ENCODE measurements at places on chromosomes 3 and 15.

DNA sequence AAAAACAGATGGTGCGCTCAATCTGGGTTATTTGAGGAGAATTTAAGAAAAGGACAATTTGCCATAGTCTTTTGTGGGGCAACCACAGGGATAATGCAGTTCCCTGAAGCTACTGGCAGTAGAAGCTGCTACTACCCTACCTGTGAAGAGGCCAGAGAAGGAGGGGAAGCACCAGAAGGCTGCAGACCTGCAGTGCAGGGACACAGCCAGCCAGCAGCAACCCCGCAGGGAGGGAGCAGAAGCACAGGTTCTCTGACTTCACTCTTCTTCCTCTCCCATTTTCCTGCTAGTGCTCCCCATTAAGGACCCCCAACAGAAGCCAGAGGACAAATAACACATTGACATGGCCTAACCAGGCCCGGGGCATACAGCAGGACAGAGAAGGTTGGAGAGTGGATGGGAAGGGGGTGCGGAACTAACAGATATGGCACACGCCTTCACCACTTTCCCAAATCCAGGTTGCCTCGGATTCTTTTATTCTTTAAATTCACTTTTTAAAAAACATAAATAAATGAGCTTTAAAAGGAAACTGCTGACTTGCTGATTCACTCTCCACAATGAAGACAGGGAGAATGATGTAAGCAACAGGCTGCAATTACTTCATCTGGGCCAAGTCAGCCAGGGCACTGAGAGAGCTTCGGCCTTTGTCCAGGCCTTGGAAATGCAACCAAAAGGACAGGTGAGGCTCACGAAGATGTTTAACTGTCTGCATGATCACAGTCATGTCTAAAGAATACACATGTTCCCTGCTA is 30.1 kb downstream of the POPDC2 start:
- no peak for DNase-seq

- no peak for DNase-seq
These were observed 256.8 kb upstream of the RARB start for GRCh38 chr3:25171118-25171807.

DNA sequence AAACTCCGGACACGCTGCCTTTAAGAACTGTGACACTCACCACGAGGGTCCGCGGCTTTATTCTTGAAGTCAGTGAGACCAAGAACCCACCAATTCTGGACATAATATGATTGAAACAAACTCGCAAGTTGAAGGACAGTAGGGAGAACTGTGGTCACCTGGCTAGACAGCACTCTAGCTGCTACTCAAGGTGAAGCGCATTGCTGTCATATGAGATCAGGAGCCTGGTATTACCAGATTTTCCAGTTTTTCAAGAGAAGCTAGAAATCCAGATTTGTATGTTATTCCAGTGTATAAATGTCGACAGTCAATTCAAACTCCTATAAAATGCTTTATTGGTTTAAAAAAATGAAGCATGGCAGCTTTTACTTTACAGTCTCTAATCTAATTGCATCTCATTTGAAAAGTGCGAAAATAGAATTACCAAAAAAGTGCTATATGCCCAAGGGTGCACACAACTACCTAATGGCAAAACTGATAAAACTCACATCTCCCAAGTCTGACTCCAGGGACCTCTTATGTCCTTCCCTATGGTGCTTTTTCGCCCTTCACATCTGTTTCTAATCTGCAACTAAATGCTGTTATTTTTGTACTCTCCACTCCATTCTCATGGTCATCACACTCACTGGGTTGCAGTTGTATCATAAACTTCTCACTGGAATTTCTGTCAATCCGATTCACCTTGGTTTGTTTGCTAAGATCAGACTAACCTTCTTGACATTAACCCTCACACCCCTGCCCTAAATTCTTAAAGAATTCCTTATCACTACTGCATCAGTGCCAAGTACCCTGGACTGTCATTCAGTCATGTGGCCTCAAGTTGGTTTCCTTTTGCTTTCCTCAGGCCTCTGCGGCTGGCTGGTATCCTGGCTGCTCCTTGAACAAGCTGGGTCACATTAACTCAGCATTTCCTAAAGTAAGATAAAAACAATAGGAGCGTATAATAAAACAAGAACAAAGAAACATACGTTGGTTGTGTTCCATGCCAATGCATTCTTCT is 31.5 kb upstream of the ARHGEF26 start:
- DNase-seq = no peak

DNA sequence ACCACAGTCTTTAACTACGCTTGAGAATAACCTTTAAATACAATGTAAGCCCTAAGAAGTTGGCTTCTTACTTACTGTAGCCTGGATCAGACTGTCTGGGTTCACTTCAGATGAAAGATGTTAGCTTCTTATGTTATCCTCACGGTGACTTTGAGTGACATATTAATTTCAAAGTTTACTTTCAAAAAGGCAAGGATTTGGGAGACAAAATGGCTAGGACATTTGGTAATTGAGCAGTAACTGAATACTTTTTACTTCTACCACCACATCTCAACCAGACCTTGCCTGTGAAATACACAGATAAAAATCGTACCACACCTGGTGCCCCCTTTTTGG is 36.0 kb upstream of the BNIP2 start:
- no peak for DNase-seq

GRCh38 chr15:49288391-49288790 is 118.3 kb downstream of the GALK2 start:
- no peak for DNase-seq

DNA sequence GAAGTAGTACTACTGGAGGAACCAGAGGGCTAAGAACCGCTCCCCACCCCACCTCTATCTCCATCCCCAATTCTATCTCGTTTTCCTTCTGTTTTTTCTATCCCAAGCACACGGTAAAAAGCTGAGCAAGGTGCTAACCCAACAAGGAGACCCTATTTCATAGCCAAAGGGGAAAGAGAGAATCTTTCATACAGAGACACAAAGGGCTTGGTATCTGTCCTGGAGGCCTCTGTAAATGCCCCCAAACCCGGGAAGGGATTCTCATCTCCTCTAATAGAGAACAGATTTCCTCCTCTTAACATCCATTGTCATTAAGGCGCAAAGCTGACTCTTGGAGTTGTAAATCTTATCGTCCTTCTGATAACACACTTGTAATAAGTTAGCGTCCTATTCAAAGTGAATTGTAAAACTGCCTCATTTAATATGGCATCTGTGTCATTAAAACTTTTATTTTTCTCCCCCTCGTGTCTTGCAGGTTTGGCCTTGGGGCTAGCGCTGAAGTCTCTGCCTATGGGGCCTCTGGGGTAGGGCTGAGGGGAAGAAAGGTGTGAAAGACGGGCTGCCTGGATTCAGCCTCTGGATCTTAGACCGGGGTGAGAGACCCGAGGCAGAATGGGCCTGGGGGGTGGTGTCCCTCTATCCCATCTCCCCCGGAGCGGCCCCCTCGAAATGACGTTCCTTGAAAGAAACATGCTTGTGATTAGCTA is 12.1 kb downstream of the NR2F2 start:
- no peak for DNase-seq

DNA sequence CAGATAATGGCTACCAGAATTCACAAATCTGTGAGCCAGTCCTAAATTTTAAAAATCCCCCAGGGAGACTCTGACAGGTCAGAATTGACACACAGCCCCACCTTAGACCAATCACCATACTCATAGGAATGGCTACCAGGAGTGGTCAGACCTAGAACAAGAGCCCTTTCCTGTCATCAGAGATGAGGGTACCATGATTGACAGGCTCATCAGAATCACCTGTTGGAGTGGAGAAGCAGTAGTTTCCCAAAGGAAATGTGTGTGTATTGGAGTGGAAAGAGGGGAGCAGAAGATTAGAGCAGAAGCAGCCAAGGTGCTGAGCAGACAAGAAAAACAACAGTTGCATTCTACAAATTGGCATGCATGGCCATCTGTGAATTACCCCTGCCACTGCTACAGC is 27.0 kb upstream of the SSR3 start:
- DNase-seq = no peak

DNA sequence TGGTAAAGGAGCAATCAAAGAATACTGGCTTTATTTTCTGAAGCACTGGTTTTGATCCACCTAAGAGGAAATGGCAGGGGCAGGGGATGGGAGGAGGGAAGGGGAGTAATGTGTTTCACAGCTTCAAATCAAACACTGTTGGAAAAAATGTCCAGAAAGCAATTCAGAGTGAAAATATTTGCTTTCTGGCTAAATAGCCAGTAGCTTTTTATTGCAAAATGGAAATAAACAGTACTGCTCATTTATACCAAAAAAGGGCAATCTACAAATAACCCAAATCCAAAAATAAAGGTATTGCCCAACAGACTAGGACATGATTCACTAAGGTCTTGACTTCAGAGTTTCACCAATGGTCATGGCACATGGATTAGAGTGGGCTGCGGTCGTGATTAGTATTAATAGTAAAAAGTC is 279.3 kb upstream of the THBS1 start:
- DNase-seq = no peak

DNA sequence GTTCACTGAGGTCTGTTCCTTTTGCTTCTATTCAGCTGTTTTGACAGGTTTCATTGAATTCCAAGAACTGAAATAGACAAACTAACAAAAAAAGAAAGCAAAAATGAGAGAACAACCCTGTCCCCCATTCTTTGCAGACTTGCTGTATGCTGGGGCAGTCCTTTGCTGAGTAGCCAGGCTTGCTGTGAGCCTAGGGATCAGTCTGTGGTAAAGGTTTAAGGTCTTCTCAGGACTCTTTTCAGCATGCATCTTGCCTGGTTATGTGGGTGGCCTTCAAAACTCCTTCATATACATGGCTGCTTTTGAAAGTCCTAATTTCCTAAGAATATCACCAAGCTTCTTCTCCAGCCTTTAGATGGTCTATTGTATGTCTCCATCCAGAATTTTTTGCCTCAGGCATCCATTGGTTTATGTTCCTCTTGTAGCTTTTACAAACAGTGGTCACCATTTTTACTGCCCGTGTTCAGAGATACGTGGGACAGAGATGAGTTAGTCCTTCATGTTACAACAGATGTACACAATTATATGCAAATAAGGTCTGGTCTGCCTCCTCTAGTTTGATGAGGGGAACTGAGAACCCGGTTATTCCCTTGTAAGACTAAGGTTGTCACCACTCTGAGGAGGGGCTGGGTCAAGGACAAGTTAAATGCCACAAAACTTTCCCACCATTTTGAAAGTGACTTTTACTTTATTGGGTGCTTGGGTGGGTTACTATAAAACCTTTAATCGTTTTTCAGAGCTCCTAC is 41.4 kb downstream of the SACM1L start:
- DNase-seq = no peak

All from BE2C (cell line).